ENCODE measurements at places on chromosomes 7 and 10. TPM values are rescaled to one million over a fixed set of nuclear protein-coding genes. Genes with fewer than 3 reads are reported as not detected.

The FAM25G gene
- total RNA-seq = not detected

The MXI1 gene
- total RNA-seq = 7.1 TPM

The GHRHR gene
- 0.27 TPM for total RNA-seq

The TUBB8 gene
- total RNA-seq = not detected

The TRIM50 gene
- not detected for total RNA-seq

The BCCIP gene
- total RNA-seq = 64.2 TPM

The PON3 gene
- 0.66 TPM for total RNA-seq

The RET gene
- 0.09 TPM for total RNA-seq

The COL1A2 gene
- total RNA-seq = 1,191 TPM

The MSS51 gene
- 0.54 TPM for total RNA-seq

The MORN4 gene
- 3.1 TPM for total RNA-seq

The OR6V1 gene
- not detected for total RNA-seq

The KIFBP gene
- total RNA-seq = 39.1 TPM

The APBB1IP gene
- total RNA-seq = not detected

The C10orf105 gene
- not detected for total RNA-seq

The SFMBT2 gene
- 0.19 TPM for total RNA-seq

The SH2B2 gene
- 0.90 TPM for total RNA-seq

The DOCK4 gene
- total RNA-seq = 199 TPM
